ENCODE measurements at places on chromosomes 11 and 22. TPM values are rescaled to one million over a fixed set of nuclear protein-coding genes. Genes with fewer than 3 reads are reported as not detected.
A peak's percentile ranks its signal among the peaks of the same experiment; 100 is the strongest.

- peaks cover 10% of the 10 kb centered on the region for H3K27me3 ChIP-seq
- H3K4me3 ChIP-seq, result no peak overlapping the region
- no peaks in the 10 kb centered on the region for H3K4me1 ChIP-seq
- no peak overlapping the region for H3K27ac ChIP-seq
These were observed 3.8 kb upstream of the MMP27 start for GRCh38 chr11:102709201-102709945.

- H3K4me3 ChIP-seq, result peak overlapping the region; percentile 97
- peaks cover 34% of the 10 kb centered on the region for H3K4me1 ChIP-seq
- H3K27me3 ChIP-seq, result no peaks in the 10 kb centered on the region
These were observed 569 bp downstream of the FAM76B start for GRCh38 chr11:95788921-95789505.

DNA sequence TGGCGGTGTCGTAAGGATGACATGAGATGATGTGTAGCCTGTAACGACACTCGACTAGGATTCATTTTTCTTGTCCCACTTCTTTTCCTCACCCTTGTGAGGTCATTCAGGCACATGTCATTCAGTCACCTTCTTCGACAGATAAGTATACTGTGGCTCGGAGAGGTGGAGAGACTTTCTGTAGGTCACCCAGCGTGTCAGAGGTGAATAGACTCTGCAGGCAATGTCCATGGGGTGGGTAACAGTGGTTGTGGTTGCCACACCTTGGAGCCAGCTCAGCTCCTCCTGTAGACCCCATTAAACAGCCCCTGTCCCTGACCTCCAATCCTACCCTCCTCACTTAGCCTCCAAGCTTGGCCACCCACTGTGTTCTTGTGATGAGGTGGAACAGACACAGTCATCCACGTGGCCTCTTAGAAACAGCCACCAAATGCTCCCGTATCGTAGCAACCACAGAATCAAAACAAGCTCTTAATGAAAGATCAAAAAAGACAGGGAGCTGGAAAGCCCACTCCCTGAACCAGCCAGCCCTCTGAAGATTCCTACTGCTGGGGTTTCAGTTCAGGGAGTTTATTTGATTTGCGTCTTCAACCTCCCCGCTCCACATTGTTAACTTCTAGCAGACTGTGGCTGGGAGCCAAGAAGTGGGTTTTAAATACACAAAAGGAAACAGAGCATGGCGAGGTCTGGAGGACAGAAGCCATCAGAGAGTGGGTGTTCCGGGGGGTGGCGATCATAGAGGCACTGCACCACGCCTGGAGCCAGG lies 89.0 kb upstream of the GRK3 start:
- no peak for DNase-seq
- H3K27ac ChIP-seq, result no peak overlapping the region
- peaks cover 9% of the 10 kb centered on the region for H3K4me1 ChIP-seq
- no peak overlapping the region for H3K4me3 ChIP-seq

The MMP8 gene
- 0.14 TPM for total RNA-seq

- no peak overlapping the region for H3K4me3 ChIP-seq
- no peaks in the 10 kb centered on the region for H3K27me3 ChIP-seq
- H3K4me1 ChIP-seq, result peaks cover 2% of the 10 kb centered on the region
- H3K27ac ChIP-seq, result no peak overlapping the region
- DNase-seq, result peak; percentile 47
- peaks cover 2% of the 10 kb centered on the region for H3K36me3 ChIP-seq
These were observed 28.5 kb upstream of the ALKBH3 start for GRCh38 chr11:43852057-43852636.

DNA sequence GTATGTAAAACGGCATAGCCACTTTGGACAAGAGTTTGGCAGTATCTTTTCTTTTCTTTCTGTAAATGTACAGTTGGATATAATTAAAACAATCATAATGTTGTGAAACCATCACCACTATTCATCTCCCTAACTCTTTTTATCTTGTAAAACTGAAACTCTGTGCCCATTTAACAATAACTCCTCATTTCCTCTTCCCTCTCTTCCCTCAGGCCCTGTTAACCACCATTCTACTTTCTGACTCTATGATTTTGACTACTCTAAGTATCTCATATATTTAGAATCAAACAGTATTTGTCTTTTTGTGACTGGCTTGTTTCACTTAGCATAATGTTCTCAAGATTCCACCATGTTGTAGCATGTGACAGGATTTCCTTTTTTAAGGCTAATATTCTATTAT lies 10.2 kb downstream of the SCUBE2 start:
- DNase-seq, result no peak
- no peaks in the 10 kb centered on the region for H3K36me3 ChIP-seq
- H3K27me3 ChIP-seq, result peaks cover 12% of the 10 kb centered on the region
- peaks cover 3% of the 10 kb centered on the region for H3K4me1 ChIP-seq

The ANKK1 gene
- total RNA-seq, result 0.14 TPM
